ENCODE measurements at places on chromosomes 11 and 22.
A peak's percentile ranks its signal among the peaks of the same experiment; 100 is the strongest.

DNA sequence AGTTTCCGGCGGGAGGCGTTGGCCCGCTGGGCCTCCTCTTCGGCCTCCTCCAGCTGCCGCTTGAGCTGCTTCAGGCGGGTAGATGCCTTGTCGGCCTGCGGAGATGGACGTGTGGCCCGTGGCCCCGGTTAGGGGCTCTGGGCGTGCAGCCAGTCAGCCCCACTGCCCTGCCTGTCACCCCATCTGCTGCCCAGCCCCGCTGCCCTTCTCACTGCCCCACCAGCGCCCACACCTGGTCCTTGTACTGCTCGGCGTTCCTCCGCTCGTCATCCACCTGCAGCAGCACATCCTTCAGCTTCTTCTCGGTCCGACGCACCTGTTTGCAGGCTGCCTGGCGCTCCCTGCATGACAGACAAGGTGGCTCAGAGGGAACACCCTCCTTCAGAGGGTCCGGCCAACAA lies 31.2 kb downstream of the APOL1 start:
- DNase-seq = no peak

DNA sequence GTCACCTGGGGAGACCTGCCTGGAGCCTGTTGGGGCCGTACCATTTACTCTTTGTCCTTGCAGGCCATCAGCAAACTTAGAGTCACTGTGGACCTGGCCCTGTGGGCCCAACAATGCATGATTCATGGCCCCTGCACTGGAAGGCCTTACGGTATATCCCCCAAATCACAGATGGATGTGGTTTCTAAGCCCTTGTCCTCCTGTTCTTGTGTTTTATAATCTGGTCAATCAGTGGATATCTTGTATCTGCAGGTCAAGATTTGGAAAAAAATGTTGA lies 6.2 kb downstream of the TSKU start:
- no peak for DNase-seq

DNA sequence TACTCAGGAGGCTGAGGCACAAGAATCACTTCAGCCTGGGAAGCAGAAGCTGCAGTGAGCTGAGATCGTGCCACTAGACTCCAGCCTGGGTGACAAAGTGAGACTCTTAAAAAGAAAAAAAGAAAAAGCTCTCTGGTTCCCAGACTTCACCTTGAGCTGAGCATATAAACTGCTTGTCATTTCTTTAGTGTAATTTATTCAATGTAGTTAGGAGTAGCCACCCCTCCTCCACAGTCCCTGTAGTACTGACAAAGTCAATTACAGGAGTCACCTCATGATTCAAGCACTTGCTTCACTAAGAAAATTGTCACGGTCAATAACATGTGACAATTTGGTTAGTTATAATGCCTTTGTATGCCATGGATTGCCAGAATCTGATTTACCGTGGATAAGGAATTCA lies 7.2 kb downstream of the OR4D10 start:
- DNase-seq = no peak

DNA sequence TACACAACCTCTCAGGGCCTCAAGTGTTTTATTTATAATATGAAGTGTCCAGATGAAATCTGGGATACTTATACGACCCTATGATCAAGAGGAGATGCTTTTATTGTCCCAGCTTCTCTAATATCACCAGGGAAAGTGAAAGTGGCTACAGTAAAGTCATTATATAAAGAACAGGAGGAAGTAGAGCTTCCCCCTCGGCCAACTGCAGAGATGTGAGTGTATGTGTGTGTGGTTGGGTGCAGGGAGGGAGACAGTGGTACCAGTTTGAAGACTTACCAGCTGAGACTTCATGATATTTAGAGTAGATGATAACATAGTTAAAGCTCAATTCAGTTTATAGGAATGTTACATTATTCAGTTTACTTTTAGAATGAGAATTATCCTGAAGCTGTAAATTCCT lies 373.6 kb upstream of the DDI1 start:
- no peak for DNase-seq

- DNase-seq = peak; percentile 67
These were observed 76.9 kb downstream of the DKK3 start for GRCh38 chr11:11931461-11932055.

DNA sequence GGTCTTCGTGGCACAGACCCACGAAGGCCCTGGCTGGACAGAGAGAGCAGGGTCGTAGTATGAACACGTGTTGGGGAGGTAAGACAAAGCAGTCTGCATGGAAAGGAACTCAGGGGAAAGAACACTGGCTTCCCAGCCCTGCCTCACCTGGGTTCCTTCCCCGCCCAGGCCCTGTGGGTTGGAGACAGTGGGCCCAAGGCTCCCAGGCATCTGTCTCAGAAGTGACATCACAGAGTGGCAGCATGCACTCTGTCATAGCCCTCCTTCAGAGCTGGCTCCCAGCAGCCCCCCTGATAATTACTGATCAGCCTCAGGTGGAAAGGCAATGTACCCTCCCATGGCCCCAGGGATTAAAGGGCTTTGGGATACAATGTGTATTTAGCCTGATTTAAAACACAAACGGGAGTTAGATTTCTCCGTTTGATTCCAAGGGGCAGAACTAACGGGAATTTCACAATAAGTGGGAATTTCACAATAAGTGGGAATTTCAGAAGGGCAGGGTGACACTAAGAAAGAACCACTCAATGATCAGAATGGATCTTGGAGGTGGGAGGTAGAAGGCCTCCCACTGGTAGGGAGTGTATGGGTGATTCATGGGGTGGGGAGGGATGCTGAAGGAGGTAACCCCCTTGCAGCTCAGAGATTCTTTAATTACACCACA lies 65.1 kb downstream of the SLC22A12 start:
- DNase-seq = no peak

DNA sequence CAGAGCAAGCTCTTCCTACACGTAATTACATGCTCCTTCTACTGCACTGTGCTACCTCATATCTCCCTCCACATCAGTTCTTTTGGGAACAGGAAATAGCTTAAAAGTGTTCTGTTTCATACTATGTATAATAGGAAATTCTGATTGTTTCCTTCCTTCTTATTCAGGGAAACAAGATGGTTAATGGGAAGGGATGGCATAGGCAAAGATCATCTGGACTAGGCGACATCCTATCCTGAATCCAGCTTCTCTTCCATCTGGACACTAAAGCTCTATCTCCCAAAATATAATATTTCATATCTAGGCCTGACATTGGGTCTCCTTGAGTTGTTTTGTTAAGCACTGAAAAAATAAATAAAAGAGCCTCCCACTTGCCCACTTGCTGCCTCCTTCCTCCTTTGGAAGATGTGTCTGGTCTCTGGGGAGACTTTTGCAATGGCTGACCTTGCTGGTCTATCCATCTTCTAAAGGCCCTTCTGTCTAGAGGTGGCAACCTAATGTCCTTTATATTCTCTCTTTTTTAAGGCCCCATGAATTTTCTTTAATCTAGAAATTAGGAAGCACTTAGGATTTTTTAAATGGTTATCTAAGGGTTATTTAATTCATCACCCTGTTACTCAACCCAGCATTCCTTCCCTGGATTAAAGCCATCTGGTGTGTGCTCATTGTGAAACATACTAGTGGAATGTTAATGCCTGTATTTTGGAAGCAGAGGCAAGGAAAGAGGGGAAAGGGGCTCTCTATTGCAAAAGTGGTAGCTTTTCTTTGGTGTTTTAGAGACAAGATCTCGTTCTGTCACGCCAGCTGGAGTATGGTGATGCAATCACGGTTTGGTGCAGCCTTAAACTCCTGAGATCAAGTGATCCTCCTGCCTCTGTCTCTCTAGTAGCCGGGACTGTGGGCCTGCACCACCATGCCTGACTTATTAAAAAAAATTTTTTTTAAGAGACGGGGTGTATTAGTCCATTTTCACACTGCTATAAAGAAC lies 20.6 kb downstream of the CLMP start:
- DNase-seq = peak; percentile 85

DNA sequence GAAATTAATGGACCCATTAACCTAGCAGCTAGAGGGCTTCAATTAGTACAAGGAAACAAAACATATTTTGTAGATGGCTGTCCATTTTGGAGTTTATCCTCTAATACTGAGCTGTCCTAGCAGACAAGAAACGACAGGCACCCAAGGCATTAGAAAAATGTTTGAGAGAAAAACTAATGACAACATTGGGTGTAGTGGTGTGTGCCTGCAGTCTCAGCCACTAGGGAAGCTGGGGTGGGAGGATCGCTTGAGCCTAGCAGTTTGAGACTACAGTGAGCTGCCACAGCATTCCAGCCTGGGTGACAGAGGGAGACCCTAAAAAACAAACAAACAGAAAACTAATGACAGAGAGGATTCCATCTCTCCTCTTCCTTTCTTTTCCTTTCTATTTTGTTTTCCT lies 1.5 kb downstream of the A4GALT start:
- no peak for DNase-seq

DNA sequence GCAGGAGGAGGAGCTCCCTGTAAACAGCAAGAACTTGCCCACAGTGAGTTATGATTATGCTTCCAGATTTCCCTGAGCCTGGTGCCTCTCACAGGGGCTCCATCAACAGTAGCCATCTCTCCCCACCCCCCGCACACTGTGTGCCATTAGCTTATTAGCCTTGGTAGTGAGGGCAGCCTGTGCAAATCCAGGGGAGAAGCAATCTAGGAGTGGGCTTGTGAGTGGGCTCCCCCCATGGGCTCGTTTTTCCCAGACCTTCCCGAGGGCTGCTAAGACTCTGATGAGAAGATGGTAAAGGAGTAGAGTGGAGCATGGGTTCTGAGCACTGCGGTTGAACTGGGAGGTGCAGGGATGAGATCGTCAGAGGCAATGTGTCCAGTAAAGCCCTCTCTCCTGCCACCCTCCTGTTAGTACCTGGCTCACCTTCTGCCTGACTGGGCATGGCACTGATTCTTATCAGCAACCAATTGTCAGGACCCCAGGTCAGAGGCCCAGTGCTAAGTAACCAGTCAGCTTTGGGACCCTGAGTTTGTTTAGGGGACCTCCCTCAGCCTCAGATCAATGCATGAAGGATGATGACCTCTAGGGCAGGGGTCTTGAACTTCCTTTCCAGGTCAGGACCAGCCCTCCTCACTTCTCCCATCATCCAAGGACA lies 38.4 kb upstream of the TP53I11 start:
- no peak for DNase-seq

DNA sequence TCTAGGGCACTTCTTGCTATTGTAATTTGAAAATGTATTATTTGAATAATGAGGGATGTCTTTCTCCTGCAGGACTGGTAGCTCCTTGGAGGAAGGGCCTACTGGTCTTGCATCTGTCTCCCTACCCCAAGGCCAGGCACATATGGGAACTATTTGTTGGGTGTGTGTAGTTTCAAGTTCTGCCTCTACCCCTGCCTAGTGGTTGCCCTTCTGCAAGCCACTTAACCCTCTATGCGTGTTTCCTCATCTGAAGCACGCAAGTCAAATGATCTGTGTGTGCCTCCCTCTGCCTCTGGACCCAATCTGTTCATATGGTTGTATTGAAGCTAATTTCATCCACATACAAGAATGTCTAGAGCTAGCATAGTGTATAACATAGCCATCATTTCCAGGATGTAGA lies 67.0 kb downstream of the WNT11 start:
- no peak for DNase-seq

GRCh38 chr11:128462922-128463321 lies 124.4 kb downstream of the ETS1 start:
- DNase-seq = no peak

GRCh38 chr11:93118276-93118675 lies 79.5 kb downstream of the SLC36A4 start:
- DNase-seq = no peak

DNA sequence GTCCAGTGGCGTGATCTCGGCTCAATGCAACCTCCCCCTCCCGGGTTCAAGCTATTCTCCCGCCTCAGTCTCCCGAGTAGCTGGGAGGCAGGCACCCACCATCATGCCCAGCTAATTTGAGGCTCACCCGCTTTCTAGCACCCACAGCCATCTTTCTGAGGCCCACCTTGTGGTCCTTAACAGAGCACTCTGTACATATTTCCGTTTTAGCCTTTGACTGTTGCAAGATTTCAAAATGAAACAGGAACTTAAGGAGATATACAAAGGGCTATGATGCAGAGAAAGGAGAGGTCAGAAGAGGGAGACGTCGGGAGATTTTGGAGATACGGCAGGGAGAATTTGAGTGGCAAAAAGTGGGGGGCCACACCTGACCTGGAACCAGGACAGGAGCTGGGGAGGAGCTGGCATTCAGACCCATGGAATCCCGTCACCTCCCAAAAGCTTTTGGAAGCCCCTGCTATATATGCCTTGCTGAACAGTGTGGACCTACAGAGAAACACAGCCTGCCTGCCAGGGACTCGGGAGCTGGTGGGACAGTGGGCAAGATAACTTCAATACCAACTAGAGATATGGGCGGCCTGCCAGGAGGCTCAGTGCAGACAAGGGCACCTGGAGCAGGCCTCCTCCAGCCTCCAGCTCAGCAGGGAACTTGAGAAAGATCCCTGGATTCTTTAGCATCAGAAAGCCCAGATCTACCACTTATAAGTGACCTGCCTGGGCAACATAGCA lies 8.0 kb upstream of the CLCF1 start:
- no peak for DNase-seq

DNA sequence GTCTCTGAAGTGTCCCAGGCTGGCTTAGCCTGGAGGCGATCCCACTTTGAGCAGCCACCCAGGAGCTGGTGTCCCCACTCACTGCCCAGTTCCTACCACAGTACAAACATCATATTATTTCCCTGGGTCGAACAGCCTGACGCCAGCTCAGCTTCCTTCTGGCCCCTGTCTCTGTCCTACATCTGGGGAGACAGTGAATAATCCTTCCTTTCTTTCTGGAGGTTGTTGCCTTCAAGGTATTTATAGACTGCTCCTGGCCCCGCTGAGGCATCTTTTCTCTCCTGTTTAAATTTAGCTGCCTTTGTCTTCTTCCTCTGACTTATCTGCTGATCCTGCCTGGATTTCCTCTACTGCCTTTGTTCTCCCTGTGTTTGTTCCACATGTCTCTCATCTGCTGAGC lies 56.8 kb upstream of the LRRC55 start:
- no peak for DNase-seq

GRCh38 chr11:11553573-11553972 lies 68.2 kb downstream of the GALNT18 start:
- DNase-seq = no peak

GRCh38 chr11:11608783-11609232 lies 13.0 kb downstream of the GALNT18 start:
- no peak for DNase-seq

DNA sequence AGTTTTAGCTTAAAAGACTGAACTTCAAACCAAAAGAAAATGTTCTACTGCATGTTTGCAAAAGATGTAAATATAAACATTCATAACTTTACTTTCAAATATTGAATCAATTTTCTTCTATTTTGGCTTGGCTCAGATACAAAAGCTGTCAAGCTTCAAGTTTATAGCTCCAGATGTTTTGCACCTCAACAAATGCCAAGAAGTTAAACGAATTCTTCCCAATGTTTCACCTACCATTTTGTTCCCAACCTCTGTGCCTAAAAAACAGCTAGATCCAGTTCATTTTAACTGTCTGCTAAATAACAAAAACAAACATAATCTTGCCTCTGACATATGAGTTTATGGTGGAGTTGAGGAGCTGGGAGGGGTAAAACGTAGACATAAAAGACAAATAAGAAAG lies 76.5 kb downstream of the RAB30 start:
- no peak for DNase-seq

- no peak for DNase-seq
These were observed 1.4 kb downstream of the TENM4 start for GRCh38 chr11:79439410-79439885.
